ENCODE measurements at places on chromosomes 7 and 10.

DNA sequence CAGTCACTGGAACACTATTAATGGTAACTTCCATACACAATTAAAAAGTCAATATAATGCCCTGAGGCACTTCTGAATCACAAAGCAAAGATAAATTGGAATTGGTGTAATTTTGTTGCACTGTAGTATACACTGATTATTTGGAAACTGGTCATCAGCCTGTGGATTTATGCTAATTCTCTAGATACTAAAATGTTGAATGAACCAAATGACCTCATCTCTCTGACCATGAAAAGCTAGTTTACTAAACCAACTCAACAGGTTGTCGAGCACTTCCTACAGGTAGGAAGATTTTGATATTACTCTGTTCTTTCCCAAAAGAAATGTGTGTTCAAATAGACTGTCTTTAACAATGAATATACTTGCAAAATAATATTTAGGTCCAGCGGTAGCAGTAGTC is 5.3 kb downstream of the NRP1 start:
- DNase-seq: no peak

DNA sequence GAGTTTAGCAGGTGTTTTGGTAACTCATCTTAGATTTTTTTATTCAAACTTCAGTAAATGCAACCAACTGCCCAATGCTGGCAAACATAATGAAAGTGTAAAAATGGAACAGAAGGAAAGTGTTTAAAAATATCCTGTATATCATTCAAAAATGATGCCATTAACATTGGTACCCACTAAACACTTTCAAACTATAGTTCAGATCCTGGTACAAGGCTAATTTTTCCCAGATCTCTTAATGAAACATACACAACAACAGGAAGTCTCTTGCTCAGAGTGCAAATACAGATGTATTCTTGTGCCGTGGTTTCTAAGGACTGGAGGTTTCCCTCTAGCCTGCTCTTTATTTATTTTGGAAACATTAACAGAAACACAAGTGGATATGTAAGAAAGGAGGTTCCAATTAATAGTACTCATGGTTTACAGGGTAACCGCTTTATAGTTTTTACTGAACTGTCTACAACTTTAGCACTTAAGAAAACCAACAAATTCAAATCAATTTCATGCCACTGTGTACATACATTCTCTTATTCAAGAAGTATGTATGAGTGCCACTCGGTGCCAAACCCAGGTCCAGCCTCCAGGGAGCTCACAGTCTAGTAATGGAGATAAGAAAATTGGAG is 176.0 kb upstream of the AKR1E2 start:
- no peak for DNase-seq

DNA sequence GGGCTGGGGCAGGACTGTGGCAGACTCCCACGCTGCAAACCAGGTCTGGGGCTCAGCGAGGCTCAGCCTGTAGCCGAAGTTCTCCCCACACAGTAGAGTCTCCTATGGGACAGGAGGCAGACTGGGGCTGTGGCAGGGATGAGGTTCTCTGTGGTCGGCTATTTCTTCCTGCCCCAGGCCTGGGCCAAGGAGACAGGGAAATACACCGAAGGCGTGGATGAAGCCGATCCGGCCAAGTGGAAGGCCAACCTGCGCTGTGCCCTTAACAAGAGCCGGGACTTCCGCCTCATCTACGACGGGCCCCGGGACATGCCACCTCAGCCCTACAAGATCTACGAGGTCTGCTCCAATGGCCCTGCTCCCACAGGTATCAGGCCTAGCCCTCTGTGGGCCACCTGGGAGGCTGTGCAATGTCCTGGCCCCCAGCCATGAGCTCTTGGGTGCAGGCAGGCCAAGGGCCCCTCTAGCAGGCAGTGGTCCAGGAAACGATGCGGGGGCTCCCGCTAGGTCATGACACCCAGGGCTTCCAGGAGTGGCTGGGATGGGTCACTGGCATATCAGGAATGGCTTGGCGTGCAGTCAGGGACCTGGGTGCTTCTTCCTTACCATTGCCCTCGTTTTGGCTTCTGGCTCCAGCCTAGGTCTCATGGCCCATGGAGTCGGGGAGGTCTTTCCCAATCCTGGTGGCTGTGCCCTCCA is 8.1 kb downstream of the IRF5 start:
- no peak for DNase-seq

DNA sequence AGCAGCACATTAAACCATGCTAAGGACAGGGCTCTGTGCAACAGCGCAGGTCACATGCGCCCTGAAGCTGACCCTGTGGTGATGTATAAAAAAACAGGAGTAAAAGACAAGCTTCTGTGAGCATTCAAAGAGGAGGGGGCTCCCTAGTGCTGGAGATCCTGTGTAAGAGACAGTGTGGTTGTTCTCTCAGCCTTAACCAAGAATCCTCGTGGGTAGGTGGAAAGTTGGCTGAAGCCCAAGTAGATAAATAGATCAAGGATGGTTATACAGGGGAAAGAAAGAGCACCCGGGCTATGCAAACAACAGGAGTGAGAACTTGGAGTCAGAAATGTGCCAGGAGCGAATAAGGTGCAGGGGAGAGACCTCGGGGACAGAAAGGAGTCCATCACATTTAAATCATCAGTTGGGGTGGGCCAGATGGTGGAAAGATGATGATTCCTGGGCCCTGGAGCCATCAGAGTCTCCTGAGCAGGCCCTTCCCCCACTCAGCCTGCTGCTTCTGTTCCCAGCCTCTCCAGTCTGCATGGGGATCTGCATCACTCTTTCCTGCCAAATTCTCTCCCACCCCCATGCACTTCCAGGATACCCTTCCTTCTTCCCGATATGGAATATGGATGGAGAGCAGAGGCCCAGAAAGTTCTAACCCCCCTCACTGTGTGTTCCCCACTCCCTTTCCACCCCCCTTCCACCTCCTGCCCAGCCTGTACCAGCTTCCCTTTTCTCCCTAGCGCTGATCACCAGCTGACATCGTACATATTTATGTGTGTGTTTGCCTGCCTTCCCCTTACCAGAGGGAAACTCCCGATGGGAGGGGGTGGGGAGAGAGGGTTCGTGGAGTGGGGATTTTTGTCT is 78.1 kb upstream of the PRR15 start:
- no peak for DNase-seq

DNA sequence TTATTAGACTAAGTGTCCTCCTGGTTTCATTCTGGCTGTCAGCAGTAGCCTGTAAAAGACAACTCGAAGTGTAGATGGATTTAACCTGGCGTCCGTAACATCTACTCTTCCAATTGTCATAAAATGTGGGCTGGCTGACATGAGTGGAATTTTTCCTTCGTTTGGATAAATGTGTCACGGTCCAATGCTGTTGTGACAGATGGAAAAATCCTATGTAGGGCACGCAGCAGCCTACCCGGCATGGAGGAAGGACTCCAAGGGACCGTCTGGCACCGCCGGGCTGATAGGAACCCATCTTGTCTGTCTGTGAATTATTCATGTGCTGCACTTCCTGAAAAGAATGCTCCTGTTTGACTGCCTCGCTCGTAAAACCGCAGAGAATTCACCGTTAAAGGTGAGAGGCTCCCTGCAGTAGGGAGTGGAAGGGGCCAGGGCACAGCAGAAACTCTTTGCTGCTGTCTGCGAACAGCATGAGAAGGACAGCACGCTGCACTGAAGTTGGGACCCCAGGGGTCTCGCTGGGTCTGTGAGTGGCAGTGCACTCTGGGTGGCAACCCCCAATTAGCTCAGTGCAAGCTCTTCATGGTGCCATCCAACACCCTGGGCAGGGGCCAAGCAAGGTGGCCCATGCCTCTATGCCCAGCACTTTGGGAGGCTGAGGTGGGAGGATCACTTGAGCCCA is 1.6 kb upstream of the ORAI2 start:
- DNase-seq: no peak

DNA sequence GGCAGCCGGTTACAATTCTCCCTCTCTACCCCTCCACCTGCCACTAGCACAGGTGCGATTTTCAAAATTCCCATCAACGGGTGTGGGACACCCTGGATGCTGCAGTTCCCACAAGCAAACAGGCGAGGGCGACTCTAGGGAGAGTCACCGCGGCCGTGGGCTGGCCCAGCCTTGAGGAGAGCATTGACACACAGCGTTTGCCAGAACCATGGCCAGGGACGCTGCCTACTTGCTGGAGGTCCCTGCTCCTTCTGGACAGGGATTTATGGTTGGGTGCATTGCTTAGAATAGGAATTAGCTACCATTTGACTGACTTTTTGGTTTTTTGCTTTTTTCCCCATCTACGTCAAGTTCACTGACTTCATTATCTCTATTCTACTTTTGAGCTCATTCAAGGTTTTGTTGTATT is 19.0 kb upstream of the CLDN4 start:
- DNase-seq: peak; percentile 39

- no peak for DNase-seq
Measured at GRCh38 chr7:138036135-138036534, 34.2 kb upstream of the CREB3L2 start.

DNA sequence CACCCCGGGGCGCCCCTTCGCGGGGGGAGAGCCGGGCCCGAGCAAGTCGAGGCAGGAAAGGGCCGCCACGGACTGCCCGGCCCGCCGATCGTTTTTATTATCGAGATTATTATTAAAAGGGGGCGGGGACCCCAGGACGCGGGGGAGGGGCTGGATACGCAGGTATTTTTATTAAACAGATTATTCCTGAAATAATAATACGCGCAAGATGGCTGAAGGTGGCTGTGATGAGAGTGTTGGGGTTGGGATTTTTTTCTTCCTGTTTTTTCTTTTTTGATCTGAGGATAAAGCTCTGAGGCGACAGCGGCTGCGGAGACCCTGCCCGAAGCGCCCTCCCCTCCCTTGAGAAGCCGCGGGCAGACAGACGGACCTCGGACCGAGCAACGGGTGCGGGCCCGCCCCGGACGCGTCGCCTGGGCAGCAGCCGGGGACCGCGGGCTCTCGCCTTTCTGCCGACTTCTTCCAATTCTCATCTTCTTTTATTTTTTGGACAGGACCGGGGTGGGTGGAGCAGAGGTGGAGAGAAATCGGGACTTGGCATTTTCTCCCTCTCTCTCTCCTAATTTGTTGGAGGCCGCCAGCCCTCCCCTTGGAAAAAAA is 1.4 kb upstream of the TRIM8 start:
- peak; percentile 21 for DNase-seq

DNA sequence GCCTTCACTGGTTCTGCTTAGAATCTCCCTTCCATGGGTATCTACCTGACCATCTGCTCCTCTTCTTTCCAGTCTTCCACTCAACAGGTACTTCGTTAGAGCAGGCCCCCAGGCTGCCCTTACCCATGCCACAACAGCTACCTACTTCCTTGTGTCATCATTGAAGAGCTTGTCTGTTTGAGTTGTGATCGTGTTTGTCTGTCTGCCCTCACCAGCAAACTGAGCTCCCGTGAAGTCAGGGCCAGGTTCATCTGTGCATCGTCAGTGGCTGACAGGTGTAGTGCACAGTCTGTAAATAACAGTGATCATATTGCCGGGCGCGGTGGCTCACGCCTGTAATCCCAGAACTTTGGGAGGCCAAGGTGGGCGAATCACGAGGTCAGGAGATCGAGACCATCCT is 5.0 kb downstream of the NIPSNAP2 start:
- no peak for DNase-seq

- no peak for DNase-seq
Measured at GRCh38 chr7:73892003-73892999, 31.3 kb downstream of the TMEM270 start.

DNA sequence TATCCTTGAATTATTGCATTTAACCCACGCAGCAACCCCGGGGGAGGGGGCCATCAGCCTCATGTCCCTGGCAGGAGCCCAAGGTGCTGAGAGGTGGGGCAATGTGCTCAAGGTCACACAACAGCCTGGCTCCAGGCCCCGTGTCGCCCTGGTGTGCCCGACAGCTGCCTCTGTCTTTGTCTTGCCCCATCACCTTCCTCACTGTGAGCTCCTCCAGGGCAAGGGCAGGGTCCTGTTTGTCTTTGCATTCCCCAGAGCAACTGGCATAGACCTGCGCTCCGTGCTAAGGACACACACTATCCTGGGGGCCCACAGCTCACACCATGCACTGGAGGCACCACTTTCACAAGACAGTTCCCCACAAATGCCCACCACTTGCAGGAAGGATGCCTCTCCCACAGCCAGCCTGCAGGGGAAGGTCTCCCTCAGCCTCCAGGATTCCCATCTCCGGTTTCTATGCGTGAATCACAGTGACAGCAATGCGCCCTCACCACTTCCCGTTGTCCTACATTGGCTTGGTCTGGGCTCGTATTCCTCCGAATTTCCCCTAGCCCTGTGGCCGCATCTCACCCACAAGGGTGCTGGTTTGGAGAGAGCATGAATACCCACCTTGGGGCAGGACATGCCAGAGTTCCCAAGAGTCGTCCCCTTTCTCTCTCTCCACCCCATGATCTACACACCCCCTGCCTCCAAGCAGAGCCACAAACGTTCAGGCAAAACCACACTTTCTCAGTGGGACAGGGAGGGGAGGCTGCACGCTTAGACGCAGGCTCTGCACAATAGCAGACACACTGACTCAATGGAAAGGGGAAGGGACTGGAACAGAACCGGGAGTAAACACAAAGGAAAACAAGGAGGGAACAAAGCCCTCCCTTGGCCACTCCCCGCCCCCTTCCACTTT is 10.3 kb downstream of the ITPRIP start:
- no peak for DNase-seq

DNA sequence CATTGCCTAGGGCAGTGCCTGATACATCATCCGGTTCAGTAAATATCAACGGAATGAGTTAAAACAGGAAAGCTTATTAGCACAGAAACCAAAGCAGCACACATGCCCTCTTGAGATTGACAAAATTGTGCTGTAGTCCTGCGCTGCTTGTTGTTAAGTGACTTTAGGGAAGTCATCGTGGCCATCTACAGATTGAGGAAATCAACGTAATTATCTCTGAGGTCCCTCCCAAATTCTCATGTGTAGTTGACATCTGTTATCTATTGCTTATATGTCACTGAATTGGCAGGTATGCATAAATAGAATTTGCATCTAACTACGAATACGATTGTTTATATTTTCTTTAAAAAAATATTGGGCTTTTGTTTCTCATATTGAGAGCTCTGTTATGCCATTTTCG is 3.5 kb upstream of the GNB2 start:
- DNase-seq: no peak

DNA sequence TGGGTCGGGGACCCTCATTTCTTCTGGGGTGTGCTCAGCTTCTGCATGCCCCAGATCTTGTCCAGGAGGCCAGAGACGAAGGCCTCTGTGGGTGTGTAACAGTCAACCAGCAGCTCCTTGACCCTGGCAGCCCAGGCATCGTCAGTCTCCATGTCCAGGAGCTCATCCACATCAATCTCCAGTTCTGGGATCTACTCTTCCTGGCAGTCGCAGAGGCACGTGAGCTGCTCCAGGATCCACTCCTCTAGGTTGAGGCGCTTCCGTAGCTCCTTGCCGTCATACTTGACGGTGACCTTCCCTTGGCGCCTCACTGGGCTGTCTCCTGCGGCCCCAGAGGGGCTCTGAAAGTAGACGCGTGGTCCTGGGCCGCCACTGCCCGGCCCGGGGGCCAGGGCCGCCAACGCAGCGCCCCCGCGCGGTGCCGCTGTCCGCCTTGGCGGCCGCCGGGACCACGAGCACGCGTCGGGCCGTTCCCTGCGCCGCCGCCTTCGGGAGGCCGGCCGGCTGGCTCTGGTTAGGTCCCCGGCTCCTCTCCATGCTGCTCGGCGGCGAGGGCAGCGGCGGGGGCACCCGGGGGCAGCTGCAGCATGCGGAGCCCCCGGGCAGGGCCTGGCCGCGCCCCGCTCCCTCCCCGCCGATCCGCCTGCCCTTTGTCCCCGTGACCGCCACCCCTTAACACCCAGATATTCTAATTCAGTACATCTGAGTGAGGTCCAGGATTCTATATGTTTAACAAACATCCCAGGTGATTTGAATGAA is 170.5 kb downstream of the SEPTIN7 start:
- DNase-seq: no peak

All from stimulated activated CD8-positive, alpha-beta memory T cell treated with anti-CD3 and anti-CD28 coated beads, Interleukin-7, amount 100 ng/mL, for 24 hours (primary cell).